GM12865 (cell line): ENCODE measurements at places on chromosomes 7 and 10.

DNA sequence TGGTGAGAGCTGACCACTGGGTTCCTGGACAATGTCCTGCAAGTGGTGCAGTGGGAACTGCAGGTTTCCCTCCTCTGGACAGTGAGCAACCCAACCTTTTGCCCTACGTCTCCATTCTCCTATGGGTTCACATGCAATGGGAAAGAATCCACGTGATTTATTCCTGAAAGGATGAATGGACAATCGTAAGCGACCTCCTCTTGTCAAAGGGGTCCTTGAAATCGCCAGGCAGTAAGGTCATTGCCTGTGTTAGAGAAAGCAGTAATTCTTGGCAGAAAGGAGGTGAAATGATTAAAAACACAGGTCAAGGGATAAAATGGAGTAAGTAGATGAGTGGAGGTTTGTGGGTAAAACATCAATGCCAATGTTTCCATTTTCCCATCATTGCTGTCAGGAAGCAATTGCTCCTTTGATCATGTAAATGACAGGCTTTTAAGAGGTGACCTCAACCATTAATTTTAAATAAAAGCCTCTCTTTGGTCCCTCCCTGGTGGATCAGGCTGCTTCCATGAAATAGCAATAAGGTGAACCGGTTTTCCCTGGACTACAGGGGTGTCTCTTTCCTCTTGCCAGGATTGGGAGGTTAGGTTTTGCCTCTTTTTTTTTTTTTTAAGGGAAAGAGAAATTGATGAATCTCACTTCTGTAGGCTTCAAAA lies 330.0 kb upstream of the PRKCQ start:
- DNase-seq: no peak

GRCh38 chr10:71725998-71726579 lies 6.5 kb upstream of the C10orf105 start:
- DNase-seq: peak; percentile 59

DNA sequence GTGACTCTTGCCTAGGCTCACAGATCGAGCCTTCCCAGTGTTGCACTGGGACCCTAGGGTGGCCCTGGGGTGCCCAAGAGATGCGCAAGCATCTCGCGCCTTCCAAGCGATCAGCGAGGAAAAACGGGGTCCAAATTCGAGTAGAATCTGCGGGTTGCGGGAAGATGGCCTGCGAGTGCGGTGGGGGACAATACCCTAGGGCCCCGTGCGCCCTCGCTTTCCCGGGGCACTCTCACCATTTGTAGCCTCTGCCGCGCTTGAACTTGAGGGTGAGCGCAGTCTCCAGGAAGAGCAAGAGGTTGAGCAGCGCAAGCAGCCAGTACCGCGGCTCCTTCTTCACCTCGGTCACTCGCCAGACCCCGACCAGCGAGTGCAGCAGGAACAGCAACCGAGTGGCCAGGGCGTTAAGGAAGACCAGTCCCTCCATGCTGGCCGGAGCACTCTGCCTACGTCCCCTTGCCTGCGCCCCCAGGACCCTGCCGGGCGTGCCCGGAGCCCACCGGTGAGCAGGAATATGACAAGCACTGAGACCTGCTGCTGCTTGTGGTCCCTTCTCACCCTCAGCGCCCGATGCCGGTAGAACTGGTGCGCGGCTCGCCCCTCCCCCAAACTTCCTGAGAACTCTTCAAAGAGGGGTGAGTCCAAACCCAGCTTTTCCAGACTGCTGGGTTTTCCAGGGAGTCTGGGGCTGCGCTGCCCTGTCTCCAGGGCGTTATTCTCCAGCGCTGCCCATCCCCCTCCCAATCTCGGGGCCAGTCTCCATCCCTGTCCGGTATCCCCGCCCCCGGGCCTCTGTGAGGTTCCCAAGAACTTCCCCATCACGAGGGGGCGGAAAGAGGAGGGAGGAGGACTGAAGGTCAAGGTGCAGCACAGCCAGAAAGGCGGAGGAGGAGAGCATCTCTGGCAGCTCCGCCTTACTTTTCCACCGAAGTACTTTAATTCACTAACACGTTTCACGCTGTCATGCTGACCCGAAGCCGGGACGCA lies at the start of gene TMEM26:
TMEM26 (minus strand) TSS at position 727 of the 987 bp plus-strand sequence; CDS start at position 427, 300 bp downstream.
- no peak for DNase-seq

DNA sequence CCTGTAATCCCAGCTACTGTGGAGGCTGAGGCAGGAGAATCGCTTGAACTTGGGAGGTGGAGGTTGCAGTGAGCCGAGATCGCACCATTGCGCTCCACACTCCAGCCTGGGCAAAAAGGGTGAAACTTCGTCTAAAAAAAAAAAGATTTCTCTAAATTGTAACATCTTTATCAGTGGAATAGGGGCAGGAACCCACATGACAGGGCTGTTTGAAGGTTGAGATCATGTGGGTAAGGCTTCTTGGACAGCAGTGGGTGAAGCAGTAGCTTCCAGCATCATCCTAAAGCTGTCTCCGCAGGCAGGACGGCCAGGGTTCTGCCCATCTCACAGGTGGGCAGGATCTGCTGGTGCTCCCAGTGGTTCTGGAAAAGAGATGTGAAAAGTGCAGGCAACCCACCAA lies 37.9 kb upstream of the SEPHS1 start:
- no peak for DNase-seq

DNA sequence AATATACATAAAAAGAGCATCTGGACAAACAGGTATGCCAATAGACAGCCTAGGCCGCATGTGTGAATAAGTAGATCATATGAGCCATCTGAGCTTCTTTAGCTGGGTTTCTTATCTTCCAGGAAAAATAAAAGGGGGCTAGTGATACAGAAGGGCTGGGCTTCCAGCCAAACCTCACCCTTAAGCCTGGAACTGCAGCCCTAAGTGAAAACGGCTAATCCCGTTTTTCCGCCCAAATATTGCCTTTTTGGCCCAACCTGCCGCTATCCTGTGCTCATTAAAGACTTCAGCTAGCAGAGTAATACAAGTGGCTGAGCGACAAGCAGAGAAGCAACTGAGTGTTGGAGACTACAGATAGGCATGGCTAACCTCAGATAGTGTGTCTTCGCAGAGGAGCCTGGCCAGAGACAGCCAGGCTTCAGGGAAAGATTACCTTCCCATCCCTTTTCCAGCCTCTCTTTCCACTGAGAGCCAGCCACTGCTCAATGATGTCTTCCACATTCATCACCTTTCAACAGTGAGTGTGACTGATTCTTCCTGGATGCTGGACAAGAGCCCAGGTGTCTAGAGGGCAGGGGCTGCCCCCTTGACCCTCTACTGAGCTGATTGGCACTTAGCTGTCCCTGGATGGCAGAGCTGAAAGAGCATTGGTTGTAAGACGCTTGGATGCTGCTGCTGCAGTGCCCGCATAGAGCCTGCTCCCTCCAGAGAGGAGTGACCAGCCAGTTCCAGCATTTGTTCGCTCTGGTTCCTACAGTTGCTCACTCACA lies 108.9 kb downstream of the ITGB8 start:
- DNase-seq: no peak

GRCh38 chr7:95609277-95609971 lies 13.1 kb upstream of the PDK4 start:
- no peak for DNase-seq

DNA sequence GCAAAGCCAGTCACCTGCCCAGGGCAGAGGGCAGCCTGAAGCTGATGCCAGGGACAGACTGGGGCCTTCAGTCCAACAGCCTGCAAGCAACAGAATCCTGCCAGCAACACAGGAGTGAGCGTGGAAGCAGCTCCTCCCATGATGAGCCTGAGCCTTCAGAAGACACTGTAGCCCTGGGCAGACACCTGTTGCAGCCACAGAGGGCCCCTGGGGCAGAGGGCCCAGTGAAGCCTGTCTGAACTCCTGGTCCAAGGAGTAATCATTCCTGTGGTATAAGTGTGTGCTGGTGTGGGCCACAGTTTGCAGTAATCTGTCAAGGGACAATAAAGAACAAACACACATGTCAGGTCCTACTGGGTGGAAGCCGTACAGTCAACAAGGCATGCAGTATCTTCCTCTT lies 2.9 kb upstream of the PFKP start:
- no peak for DNase-seq

DNA sequence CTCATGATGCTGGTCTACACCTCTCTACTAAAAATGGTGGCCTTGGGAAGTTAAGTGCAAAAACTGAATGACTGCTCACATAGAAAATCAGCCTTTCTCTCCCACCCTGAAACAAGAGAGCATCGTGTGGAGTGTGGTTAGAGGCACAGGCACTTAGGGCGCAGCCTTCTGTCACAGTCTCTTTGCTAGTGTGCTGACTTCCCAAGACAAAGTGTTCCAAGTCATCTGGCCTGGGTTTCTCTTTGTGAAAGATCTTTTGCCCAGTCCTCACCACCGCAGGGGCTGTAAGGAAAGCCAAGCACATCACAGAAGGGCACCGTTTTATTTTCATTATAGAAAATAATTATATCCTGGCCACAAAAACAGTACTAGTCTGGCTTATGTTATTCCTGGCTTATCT lies 12.5 kb downstream of the STN1 start:
- no peak for DNase-seq

DNA sequence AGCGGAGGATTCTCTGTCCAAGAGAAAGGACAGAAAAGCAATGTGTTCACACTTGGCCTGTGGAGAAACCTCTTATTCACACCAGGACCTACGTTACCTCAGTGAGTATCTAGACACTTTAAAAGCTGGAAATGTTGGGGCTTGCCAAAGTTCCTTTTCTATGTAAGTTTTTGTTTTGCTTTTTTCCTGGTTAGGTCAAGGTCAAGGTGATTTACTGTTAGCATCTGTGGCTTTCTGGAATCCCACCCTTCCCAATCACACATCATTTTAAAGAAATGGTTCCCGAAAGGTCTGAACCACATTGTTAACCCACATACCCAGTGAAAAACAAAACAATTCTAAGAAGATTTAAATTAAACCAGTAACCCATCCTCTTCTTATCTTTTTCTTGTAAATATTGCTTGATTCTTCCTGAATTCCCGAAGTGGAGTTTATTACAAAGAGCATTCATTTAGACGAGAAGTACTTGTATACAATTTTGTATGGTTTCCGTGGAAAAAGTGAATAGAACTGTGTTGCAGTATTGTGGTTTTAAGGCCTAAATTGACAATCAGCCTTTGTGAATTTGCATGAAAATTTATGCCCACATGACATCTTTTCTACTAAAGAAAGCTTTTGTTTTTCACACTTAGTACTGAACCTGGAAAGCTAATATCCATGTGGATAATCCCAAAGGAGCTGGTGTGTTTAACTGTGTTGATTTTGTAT lies 827.0 kb upstream of the IGFBP3 start:
- no peak for DNase-seq

DNA sequence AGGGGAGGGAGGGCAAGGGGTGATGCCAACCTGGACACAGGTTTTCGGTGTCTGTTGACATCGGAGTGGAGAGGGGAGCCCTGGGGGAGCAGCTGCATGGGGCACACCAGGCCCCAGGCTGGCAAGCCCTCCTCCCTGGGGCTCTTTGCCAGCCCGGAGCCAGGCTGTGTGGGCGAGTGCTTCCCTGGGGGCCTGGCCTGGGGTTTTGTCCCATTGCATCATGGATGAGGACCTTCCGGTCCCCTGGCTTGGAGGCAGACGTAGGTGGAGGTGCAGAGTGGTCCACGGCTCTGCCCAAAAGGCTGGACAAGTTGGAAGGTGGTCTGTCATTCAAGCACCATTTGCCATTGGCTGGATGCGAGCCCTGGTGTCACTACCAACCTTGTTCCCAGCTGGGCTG lies 34.8 kb downstream of the ZMIZ1 start:
- no peak for DNase-seq

DNA sequence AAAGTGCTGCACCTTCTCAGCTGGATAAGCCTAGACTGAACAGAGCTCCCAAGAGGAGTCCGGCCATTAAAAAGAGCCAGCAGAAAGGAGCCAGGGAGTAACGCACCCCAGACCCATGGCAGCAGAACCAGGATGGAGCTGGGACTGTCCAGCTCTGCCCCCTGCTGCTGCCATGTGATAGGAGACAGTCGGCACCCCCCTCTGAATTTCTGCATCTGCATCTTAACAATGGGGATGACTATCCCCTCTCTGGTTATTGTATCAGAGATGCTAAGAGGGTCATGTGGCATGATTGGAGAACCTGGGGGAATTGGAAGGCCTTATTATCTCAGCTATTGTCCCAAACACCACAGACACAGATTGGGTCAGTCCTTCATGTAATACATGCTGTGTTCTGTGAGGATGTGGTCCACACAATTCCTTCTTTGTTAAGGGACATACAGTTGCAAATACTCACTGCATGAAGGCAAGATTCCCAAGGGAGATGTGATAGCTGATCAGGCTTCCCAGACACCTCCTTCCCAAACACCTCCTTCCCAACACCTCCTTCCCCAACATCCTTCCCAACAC lies 29.3 kb downstream of the PLEKHS1 start:
- DNase-seq: peak; percentile 18

- peak; percentile 10 for DNase-seq
Measured at GRCh38 chr10:4807761-4808507, 18.1 kb upstream of the AKR1E2 start.

GRCh38 chr7:51471210-51471980 lies 154.8 kb upstream of the COBL start:
- no peak for DNase-seq

DNA sequence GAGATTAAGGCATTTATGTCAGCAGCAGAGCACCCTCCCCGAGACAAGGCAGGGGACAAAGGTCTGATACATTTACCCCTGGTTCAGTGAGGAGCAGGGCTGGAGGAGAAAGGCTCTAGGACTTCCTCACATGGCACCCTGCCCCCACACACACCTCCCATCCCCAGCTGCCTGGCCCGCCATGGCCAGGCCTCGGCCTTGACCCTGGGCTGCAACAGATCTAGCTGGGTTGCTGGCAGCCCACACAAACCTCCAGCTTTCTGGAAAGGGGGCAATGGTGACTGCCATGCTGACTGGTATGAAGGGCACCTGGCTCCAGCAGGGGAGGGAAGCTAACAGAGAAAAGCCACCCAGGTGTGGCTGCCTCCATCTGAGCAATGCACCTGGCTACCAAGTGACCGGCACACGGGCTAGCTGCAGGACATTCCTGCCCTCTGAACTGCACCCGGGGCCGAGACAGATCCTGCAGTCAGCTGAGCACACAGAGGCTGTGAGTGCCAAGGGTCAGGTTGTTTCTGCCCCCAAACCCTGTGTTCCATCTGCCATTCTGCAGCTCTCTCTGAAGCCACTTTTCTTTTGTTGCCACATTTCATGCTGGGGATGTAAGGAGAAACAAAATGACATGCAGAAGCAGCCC lies 85.8 kb upstream of the LRRC18 start:
- no peak for DNase-seq

DNA sequence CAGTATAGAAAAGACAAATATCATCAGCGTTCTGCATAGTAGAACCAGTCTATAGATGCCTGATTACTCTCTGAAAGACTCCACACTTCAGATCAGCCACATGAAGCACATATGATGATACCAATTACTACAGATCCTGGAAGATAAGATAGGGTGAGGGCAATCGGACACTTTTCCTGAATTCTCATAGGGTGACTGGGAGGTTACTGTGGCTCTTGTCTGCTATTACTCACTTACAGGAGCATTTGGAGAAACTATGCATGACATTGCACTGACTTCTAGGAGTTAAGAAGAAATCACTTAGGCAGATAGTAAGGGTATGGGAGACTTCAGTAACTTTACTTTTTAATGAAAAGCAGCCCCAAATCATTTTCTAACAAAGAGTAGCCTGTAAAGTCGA lies 1140.9 kb downstream of the XPNPEP1 start:
- DNase-seq: no peak
